Left ventricle myocardium superior (tissue), 1 donor: ENCODE measurements at places on chromosomes 3 and 15.

- no peak for DNase-seq
These were observed 50.1 kb downstream of the GPR176 start for GRCh38 chr15:39869858-39870515.

GRCh38 chr15:83446904-83447709 lies at the start of gene SH3GL3:
SH3GL3 (plus strand) TSS chr15:83447341; CDS start chr15:83447534, 193 bp downstream.
- DNase-seq, result peak; percentile 89

DNA sequence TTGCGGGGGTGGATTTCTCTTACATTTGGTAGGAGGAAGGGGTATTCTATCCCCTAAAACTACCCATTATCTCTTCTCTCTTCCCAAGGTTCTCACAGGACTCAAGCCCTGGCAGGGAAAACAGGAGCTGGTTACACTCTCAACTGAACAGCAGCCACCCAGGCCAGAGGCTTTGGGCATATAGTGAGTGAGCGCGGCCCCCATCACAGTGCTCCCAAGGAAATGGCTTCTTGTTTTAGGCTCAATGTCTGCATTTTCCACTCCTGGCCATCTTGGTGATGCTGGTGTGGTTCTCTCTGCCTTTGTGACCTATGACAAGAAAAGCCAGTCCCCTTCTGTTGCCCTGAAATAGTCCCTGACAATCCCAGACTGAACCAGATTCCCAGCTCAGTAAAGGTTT lies 50.1 kb downstream of the WDR76 start:
- DNase-seq, result no peak

GRCh38 chr3:7630351-7630911 lies 769.5 kb downstream of the GRM7 start:
- no peak for DNase-seq

DNA sequence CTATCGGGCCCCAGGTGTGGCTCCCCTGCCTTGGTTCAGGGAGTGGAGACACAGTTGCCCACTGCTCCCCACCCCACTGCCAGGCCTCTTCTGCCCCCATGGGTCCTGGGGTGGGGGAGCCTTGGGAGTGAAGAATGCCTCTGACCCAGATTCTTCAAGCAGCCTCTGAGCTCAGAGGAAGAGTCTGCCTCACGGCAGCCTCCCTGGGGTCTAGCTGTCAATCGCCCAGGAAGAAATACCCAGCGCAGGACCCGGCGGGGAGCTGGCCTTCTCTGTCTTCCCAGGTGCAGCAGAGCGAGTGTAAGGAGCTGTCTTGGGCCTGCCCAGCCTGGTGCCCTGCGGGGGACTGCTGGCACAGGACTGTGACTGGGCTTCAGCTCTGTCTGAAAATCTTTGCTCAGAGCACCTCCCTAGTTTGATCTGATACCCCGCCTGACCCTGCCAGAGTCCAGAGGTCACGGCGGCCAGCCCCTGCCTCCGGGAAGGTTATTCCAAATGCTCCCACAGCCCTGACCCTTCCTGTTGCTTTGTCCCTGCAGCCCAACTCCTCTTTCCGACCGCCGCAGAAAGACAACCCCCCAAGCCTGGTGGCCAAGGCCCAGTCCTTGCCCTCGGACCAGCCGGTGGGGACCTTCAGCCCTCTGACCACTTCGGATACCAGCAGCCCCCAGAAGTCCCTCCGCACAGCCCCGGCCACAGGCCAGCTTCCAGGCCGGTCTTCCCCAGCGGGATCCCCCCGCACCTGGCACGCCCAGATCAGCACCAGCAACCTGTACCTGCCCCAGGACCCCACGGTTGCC lies 11.0 kb downstream of the ANKRD63 start:
- DNase-seq, result no peak

DNA sequence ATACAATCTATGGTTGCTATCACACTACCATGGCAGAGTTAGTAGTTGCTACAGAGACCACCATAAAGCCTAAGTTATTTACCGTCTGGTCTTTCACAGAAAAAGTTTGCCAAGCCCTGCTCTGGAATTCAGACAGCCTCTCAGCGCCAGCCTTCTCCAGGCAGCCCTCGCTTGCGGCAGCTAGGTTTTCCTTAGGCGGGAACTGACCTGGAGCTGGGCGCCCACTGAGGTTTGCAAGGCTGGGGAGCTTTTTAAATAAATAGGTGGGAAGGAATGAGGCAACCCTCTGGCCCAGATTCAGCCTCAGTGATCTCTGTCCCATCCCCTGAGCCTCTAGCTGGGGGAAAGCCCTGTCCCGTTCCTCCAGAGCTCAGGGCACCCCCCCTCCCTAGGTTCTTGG lies 1.2 kb downstream of the CTSH start:
- no peak for DNase-seq

GRCh38 chr3:119600732-119601131 lies 3.0 kb downstream of the PLA1A start:
- DNase-seq, result peak; percentile 65

DNA sequence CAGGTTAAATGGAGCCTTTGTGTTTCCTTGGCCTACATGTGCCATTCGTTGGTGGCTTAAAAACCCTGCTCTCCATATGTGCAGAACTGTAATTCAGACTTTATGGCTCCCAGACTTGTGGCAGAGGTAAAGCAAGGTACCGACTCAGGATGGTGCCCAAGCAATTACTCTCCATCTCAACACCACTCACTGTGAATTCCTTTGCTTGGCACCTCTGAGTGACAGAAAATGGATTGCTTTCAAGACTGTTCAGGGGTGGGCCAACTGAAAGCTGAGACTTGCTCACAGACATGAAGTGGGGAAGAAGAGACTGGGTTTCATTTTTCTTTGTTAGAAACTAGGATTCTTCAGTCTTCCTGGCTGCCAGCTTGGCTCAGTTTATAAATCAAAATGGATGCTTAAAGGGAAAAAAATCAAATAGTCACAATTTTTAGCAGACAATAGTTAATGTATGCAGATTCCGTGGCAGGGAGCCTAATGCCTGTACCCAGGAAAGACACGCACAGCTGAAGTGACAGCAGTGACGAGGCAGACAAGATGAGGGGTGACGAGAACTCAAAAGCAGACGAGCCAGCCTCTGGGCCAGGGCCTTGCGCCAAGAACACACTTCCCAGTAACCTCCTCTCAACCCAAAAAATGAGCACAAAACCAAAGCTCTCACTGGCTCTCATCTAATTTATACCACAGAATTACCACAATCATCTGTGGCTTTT lies 207.9 kb upstream of the SLC2A2 start:
- DNase-seq, result peak; percentile 42

- DNase-seq, result no peak
These were observed 52.9 kb downstream of the TUBGCP4 start for GRCh38 chr15:43423793-43424192.

DNA sequence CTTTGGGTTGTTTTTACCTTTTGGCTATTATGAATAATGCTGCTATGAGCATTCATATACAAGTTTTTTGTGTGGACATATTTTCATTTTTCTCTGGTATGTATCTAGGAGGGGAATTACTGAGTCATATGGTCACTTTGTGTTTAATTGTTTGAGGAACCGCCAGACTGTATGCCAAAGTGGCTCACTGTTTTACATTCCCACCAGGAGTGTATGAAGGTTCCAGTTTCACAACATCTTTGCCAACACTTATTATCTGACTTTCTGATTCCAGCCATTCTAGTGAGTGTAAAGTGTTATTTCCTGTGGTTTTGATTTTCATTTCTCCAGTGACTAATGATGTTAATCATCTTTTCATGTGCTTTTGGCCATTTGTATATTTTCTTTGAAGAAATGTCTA lies 51.8 kb downstream of the CMTM7 start:
- DNase-seq, result no peak

DNA sequence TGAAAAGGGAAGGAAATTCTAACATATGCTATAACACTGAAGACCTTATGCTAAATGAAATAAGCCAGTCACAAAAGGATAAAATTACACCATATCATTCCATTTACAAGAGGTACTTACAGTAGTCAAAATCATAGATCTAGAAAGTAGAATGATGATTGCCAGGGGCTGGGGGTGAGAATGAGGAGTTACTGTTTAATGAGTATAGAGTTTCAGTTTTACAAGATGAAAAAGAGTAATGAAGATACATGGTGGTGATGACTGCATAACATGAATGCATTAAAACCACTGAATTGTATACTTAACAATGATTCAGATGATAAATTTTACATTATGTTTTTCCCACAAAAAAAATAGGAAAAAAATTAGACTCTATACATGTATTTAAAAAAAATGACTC lies 152.6 kb downstream of the SCAPER start:
- DNase-seq, result no peak

DNA sequence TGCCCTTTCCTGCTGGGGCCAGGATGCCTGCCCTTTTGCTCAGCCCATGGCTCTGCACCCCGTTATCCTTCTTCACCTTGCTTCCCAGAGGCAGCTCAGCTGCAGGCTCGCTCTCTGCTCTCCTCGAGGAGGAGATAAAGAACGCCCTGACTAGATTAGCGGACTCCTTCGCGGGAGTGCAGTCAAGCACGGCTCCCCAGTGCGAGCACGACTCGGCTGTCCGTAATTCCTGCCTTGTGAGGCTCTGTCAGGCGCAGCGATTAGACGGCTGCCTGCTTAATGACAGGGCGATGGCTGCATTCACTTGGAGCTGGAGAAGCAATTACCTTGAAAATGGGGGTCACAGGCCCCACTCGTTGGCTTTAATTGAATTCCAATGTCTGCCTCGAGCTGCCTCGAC lies 25.9 kb downstream of the TLE3 start:
- no peak for DNase-seq

DNA sequence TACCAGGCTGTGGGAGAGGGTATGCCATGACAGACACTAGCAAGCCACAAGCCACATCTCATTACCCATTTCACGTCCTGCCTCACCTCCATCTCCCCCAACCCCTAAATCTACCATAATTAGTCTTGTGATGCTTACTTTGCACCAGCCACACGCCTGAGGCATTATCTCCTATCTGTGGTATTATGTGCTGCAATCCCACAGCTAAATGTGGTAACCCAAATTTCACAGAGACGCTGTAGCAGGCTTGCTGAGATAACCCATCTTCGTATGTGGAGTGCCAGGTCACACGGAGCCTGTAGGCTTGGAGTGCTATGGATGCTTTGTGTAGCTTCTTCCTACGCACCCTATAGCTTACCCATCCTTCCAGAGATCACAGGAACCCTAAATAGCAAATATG lies 256.7 kb upstream of the KCNH8 start:
- DNase-seq, result no peak

DNA sequence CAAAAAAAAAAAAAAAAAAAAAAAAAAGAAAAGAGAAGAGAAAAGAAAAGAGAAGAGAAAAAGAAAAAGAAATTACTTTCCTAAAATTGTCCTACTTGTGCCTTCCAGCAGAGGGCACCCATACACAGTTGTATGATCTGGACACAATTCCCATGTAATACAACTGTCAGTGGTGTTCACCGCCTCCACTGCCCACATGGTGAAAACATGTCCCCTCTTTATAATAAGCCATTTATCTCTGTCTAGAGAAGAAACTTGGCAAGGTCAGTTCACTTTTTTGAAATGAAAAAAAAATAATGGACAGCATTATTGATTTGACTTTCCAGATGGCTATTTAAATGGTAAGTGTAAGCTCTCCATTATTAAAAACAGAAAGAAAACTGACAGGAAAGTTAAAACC lies 459.4 kb downstream of the GBE1 start:
- no peak for DNase-seq

DNA sequence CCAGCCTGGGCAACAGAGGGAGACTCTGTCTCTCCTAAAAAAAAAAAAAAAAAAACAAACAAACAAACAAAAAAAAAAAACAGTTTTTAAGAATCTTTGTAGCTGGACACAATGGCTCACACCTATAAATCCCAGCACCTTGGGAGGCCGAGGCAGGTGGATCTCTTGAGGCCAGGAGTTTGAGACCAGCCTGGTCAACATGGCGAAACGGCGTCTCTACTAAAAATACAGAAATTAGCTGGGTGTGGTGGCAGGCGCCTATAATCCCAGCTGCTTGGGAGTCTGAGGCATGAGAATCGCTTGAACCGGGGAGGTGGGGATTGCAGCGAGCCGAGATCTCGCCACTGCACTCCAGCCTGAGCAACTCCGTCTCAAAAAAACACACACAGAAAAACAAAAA lies 53.1 kb downstream of the KLHL25 start:
- DNase-seq, result no peak

- DNase-seq, result no peak
These were observed 104.5 kb downstream of the CHRNA7 start for GRCh38 chr15:32134842-32135241.

DNA sequence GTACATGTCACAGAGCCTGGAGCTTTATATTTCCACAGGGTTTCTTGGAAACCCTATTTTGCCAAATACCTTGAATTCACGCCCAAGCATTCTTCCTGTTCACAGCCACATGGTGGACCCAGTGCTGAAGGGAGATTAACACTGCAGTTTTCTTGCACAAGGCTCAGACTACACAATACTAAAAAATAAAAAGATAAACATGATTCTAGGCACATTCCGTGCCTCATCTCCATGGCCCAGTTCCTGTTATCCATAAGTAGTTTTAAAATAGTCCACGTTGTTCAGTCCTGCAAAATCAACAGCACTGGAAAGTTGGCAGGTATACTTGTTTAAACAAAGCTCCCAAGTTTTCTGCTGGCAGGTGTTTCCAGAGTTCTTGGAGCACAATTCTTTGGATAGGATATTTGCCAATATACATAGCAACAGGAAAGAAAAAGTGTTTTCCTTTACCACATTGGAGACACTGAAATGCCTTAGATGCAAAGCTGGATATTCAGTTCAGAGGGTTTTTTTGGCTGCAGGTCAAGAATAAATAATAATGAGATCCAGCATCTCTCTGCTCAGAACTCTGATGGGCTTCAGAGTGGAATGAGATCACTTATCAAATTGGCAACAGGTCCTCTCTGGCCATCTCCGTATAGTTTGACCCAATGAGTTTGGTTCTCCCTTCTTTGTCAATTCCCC lies 88.1 kb upstream of the TGFBR2 start:
- no peak for DNase-seq

GRCh38 chr15:57158589-57158988 lies 217.7 kb upstream of the CGNL1 start:
- DNase-seq, result no peak

DNA sequence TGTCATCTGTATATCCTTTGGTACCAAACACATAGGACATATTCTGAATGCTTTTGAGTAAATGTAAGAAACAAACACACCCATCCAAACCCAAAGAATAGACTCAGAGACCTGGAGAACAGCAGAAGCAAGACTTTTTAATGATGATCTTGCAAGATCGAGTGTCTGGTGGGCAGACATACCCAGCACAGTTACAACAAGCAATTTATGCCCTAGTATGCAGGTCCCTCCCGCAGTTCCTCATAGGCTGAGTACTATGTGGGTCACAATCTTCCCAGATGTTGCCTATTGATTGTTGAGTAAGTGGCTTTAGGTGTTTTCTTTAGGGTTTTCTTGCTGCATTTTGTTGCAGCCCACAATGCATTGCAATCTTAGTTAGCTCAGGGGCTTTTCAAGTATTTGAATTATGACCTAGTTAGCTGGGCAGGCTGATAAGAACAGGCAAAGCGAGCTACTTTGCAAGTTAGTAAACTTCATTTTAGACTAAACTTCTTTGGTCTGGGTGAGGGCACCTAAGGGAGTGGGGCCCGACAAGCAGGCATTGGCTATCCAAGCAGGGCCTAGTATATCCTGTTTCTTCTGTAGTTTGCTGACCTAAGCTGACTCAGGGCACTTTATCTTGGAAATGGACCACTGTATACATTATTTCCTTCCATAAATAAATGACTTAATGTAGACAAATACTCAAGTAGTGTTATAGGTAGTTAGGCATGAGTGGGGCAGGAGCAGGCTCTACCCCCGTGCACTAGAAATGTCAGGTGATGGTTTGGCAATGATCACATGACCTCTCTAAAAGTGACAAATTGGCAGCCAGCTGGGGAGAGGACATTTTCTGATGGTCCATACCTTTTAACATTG lies 87.3 kb upstream of the LIPC start:
- no peak for DNase-seq
